T-helper 2 cell treated with Interferon-gamma antibody and Interleukin-4, amounts not matched to agents 5 μg/mL and 100 μg/mL, for 36 hours (primary cell): ENCODE measurements at places on chromosomes 16 and 17.

DNA sequence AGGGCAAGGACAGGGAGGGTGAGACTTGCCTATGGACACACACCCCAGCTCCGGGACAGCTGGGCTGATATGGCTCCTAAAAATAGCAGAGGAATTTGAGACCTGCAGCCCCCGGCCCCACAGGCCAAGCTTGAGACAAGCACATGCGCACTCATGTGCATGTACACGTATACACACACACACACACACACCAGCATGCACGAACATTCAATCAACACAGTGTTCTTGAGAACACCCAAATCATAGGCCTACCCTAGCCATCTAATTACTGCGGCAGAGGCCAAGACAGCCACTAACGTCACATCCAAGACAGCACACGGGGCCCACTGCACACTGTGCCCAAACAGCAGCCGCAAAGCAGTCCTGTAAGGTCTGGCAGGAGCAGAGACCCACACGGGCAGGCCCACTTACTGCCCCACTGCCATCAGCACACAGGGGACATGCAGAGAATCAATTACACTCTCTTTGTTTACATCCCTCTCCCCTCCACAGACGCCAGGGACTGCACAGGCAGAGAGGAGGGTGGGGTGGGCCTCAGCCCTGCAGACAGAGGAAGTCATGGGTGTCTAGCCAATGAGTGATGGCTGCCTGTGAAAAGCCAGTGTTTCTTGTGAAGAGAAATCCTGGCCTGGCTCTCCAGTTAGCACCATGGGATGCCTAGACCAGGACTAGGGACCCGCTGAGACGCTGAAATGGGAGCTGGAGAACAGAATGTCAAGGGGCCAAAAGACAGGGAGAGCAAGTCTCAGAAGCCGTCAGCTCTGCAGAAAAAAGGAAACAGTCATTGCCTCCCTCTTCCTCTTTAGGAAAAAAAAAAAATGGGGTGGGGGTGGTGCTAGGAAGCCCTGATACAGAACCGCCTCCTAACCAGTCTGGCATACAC, 39.3 kb downstream of the MYO18A start:
- H3K27me3 ChIP-seq: no peaks in the 10 kb centered on the region
- peaks cover 20% of the 10 kb centered on the region for H3K36me3 ChIP-seq
- peak overlapping the region; percentile 99 for H3K27ac ChIP-seq
- peaks cover 57% of the 10 kb centered on the region for H3K4me1 ChIP-seq
- peak; percentile 32 for DNase-seq

DNA sequence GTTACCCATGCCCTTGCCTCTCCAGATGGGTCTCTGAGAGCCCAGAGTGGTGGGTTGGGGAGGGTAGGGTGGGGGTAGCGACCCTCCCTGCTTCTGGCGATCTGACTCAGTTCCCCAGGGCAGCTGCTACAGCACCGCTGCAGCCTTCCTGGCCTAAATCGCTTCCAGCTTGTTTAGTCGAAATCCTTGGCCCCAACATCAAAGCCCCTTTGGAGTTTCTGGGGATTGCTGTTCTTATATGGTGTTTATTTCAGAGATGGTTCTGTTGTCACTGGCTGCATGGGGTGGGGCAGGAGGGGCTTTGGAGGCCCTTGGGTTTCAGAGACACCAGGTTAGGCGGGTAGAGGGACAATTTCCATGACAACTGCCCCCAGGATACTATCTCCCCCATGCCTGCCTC, 35.9 kb downstream of the FZD2 start:
- DNase-seq: no peak
- H3K4me3 ChIP-seq: no peak overlapping the region
- no peak overlapping the region for H3K27ac ChIP-seq
- peaks cover 2% of the 10 kb centered on the region for H3K27me3 ChIP-seq
- H3K4me1 ChIP-seq: no peaks in the 10 kb centered on the region

DNA sequence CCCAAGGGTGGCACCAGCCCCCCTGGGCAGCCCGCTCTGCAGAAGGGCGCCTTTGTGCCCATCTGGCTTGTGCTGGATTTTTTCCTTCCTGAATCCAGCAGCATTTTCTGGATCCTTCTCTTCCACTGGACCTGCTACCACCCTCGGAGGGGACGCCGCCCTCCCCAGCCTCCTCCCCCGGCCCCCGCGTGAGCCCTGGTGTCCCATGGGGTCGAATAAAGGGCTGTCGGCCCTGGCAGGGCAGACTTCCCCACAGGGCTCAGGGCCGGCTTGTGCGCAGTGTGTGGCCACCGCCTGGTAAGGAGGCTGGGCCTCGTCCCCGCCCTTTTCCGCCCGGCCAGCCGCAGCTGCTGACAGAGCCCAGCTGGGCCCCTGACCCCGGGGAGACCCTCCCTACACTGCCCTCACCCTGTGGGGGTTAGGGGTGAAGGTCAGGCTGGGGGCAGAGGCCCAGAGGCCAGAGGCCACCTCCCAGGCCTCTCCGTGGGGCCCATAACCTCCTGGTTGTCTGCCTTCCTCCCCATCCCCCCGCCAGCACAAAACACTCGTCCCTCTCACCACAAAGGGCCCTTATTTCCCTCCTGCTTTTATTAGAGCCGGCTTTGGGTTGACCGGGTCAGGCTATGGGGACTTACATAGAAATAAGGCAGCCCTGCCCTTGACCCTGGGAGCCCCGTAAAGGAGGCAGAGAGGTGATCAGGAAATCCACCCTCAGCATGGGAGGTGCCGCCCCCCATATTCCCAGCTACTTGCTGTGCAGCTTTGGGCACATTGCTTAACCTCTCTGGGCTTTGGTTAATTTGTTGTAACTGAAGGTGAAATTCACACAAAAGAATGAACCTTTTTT, 179.3 kb upstream of the CIBAR2 start:
- no peaks in the 10 kb centered on the region for H3K27me3 ChIP-seq
- H3K4me3 ChIP-seq: no peak overlapping the region
- no peaks in the 10 kb centered on the region for H3K36me3 ChIP-seq
- no peak for DNase-seq

- DNase-seq: no peak
- peaks cover 25% of the 10 kb centered on the region for H3K27me3 ChIP-seq
- peaks cover 2% of the 10 kb centered on the region for H3K4me1 ChIP-seq
These were observed 47.1 kb upstream of the STH start for GRCh38 chr17:45951941-45952340.

DNA sequence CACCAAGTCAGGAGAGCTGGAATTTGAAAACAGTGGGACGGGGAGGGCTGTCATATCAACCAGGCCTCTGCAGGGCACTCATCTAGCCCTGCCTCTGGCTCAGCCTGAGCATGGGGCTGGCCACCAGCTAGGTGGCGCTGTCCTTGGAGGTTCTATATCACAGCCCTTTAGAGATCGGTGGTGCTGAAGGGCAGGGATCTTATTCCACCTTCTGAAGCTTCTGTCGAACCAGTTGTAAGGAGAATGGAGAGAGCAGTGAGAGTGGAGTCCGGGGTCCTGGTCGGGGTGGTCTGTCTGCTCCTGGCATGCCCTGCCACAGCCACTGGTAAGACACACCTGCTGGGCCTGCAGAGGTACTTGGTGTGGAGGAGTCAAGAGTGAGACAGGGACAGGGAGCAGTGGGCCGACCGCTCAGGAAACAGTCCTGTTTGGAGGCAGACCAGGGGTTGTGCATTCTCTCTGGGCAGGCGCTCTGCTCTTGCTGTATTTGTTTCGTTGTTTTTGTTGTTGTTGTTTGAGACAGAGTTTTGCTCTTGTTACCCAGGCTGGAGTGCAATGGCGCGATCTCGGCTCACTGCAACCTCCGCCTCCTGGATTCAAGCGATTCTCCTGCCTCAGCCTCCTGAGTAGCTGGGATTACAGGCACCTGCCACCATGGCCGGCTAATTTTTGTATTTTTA, at the start of gene CES3:
TSS of gene CES3 (plus strand) at position 202 of the 680 bp plus-strand sequence. CDS start at position 244, 42 bp downstream.
- peak within 1 kb of the TSS; percentile 76 for H3K27ac ChIP-seq
- peaks cover 25% of the 10 kb centered on the region for H3K4me1 ChIP-seq
- H3K36me3 ChIP-seq: no peaks in the 10 kb centered on the region
- peak; percentile 70 for DNase-seq

GRCh38 chr17:2808367-2809335, 12.4 kb downstream of the RAP1GAP2 start:
- peaks cover 13% of the 10 kb centered on the region for H3K27me3 ChIP-seq
- no peak overlapping the region for H3K4me3 ChIP-seq
- no peak for DNase-seq
- peaks cover 31% of the 10 kb centered on the region for H3K36me3 ChIP-seq

- no peak within 1 kb of the TSS for H3K27ac ChIP-seq
- peaks cover 37% of the 10 kb centered on the region for H3K27me3 ChIP-seq
- no peaks in the 10 kb centered on the region for H3K4me1 ChIP-seq
- no peak within 1 kb of the TSS for H3K4me3 ChIP-seq
- no peaks in the 10 kb centered on the region for H3K36me3 ChIP-seq
- peak; percentile 12 for DNase-seq
These were observed at the start of gene MARCHF10 for GRCh38 chr17:62807812-62808575. Gene MARCHF10, minus strand, starts transcription at chr17:62808314. Its CDS starts 6,579 bp downstream, at chr17:62801735.

DNA sequence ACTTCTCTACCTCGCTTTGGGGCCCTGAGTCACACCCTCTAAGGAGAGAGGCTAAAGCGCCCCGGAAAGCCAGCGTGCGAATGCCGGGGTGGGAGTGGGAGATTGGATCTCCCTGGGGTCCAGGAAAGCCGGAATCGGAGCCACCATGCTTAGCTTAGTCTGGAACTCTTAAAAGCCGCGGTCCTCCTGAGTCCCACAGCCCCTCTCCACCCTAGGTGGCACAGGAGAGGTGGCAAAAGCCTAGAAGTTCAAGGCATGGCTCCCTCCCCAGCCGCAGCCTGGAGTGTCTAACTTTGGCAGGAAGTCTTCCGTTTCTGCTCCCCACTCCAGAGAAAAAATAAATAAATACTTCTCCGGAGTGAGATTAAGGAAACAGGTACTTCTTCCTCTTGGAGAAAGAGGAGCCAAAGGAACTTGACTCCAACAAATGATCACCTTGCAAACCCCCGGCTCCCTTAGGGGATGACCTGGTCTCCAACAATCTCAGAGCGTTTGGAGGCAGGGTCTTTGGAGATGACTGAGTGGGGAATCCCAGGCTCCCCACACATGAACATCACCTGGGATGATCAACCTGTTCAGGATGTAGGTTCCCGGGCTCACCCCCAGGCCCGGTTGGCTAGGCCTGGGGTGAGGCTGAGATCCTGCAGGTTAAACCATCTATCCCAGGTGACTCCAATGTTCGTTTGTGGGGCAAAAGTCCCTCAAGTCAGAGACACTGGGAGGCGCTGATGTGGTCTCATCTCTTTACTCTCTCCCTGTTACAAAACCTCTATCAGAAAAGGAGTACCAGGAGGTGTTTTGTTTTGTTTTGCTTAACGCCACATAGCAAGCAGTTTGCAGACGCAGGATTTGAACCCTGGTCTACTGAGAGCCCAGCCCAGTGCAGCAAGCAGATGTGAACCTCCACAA, 2.9 kb downstream of the CIITA start:
- H3K4me1 ChIP-seq: peaks cover 63% of the 10 kb centered on the region
- no peak overlapping the region for H3K27ac ChIP-seq
- peaks cover 26% of the 10 kb centered on the region for H3K36me3 ChIP-seq
- H3K27me3 ChIP-seq: peaks cover 15% of the 10 kb centered on the region
- no peak for DNase-seq

- peaks cover 66% of the 10 kb centered on the region for H3K4me1 ChIP-seq
- H3K4me3 ChIP-seq: no peak overlapping the region
- peaks cover 14% of the 10 kb centered on the region for H3K36me3 ChIP-seq
- H3K27ac ChIP-seq: no peak overlapping the region
These were observed 15.2 kb upstream of the SKAP1 start for GRCh38 chr17:48445248-48445620.

DNA sequence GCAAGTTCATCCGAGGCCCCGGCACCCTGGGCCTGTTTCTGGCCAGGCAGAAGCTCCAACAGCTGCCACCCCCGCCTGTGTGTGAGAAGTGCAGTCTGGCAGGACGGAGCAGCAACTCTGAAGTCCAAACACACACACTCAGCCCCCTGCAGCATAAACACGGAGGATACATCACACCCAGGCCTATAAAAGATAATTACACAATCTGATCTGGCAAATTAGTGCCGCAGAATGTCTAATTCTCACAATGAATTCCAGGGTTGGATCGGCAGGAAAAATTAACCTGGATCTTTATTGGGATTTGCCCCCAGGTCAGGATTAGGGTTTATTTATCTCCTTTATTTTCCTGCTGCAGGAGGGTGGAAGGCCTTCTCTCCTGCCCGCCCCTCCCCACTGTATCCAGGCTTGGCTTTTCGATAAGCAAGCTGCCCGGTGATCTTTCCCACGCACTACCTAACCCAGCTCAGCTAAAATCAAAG, 311.4 kb downstream of the SOX9 start:
- H3K27me3 ChIP-seq: no peaks in the 10 kb centered on the region
- DNase-seq: no peak
- no peaks in the 10 kb centered on the region for H3K4me1 ChIP-seq
- H3K4me3 ChIP-seq: no peak overlapping the region

DNA sequence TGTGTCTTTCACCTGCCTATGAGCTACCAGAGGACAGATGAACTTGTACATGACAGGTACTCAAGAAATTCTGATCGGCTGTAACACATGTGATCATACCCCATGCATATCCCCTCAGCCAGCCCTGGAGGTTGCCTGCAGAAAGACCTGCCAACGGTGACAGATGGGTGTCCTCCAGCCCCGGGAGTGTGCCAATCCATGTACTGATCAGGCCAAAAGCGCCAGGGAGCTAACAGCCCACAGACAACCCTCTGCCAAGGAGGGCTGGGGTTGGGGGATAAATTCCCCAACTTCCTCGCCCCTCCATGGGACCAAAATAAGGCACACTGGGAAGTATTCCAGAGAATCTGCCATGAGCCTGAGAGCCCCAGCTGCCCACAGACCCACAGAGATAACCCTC, 189.4 kb downstream of the CCT6B start:
- no peaks in the 10 kb centered on the region for H3K27me3 ChIP-seq
- no peak for DNase-seq
- H3K4me1 ChIP-seq: no peaks in the 10 kb centered on the region

- H3K4me1 ChIP-seq: no peaks in the 10 kb centered on the region
- H3K36me3 ChIP-seq: no peaks in the 10 kb centered on the region
- H3K27ac ChIP-seq: no peak overlapping the region
- no peak overlapping the region for H3K4me3 ChIP-seq
These were observed 650.9 kb downstream of the CDH11 start for GRCh38 chr16:64470916-64471315.

DNA sequence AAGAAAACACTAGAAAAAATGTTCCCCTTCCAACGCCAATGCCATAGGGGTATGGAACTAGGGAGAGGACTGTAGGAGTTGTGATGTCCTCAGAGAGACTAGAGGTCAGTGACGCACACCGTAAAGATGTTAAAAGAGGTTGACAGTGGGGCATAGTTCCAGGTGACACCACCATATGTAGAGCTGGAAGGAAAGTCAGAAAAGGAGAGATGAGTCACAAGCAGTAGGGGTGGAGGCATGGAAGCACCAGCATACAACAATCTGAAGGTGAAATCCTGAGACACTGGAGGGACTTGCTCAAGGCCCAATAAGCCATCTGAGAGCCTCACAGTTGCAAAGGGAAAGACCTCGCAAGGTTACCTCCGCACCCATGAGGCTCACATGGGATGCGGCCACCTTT, 76.0 kb downstream of the ZNF18 start:
- no peaks in the 10 kb centered on the region for H3K27me3 ChIP-seq
- H3K4me3 ChIP-seq: no peak overlapping the region
- no peaks in the 10 kb centered on the region for H3K36me3 ChIP-seq
- no peak overlapping the region for H3K27ac ChIP-seq
- no peak for DNase-seq
